ENCODE measurements at places on chromosomes 6 and 20.
A peak's percentile ranks its signal among the peaks of the same experiment; 100 is the strongest.

DNA sequence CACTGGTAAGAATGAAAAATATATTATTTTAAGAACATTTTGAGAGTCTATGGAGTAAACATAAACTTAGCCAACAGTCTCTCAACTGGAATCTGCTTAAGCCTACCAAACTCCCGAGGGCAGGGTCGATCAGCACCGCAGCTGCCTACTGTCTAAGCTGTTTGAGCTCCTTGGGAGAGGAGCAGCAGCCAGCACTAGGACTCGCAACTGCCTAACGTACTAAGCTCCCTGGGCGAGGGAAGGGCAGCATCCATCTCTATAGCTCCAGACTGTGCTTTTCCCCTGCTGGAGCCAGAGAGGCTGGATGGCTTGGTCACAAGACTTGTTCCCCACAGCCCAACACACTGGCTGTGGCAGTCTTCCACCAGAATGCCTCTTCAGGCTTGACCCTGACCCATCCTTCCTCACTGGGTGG, 96.4 kb downstream of the MOXD1 start:
- no peak for DNase-seq
- no peak overlapping the region for H3K27ac ChIP-seq
- no peaks in the 10 kb centered on the region for H3K4me1 ChIP-seq
- H3K4me3 ChIP-seq: no peak overlapping the region
- peaks cover 45% of the 10 kb centered on the region for H3K27me3 ChIP-seq
- H3K36me3 ChIP-seq: no peaks in the 10 kb centered on the region

- H3K27me3 ChIP-seq: no peaks in the 10 kb centered on the region
- H3K27ac ChIP-seq: no peak overlapping the region
- no peak for DNase-seq
- H3K4me1 ChIP-seq: no peaks in the 10 kb centered on the region
- H3K4me3 ChIP-seq: no peak overlapping the region
Measured at GRCh38 chr6:155778336-155778735, 322.7 kb upstream of the NOX3 start.

- H3K27ac ChIP-seq: no peak overlapping the region
- H3K4me1 ChIP-seq: peaks cover 2% of the 10 kb centered on the region
- H3K4me3 ChIP-seq: no peak overlapping the region
- H3K36me3 ChIP-seq: peaks cover 3% of the 10 kb centered on the region
- no peak for DNase-seq
Measured at GRCh38 chr6:116409756-116410155, 39.0 kb downstream of the DSE start.

DNA sequence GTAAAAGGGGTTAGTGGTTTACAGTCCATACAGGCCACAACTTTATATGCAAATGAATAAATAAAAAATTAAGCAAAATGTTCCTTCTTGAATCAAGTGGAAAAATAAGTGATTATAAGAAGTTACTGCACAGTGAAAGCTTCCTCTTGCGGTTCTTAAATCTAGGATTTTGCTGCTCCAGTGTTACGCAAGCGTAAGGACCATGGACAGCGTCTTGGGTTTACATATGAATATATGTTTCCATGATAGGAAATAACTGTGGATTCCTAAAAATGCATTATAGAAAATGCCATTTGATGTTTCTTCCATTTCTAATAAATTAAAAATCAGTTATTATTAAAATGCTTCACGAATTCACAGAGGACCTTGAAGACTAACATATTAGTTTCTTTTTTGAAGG, 176.6 kb upstream of the POU3F2 start:
- no peak overlapping the region for H3K27ac ChIP-seq
- no peak for DNase-seq
- H3K4me1 ChIP-seq: no peaks in the 10 kb centered on the region
- no peaks in the 10 kb centered on the region for H3K36me3 ChIP-seq

GRCh38 chr6:170452767-170453545, 100.2 kb downstream of the PSMB1 start:
- no peaks in the 10 kb centered on the region for H3K36me3 ChIP-seq
- H3K4me1 ChIP-seq: peaks cover 7% of the 10 kb centered on the region
- peak overlapping the region; percentile 80 for H3K27ac ChIP-seq
- no peak for DNase-seq

DNA sequence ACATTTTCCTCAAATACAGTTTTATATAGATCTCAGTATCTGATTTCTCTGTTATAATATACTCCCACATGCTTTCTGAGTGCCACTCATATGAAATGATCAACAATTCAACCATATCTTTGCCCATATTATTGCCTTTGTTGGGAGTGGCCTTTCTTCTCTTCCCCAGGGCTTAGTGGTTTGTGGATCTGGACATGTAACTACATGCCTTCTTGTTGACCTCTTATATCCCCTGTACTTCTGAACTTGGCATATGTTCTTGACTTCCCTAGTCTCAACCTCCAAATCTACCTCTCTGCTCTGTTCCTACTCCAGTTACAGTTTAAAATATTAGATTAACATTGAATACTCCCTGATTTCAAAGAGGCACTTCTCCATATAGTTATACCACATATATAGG, 34.3 kb upstream of the PRIM2 start:
- H3K27me3 ChIP-seq: peaks cover 39% of the 10 kb centered on the region
- no peak for DNase-seq
- H3K4me1 ChIP-seq: no peaks in the 10 kb centered on the region

DNA sequence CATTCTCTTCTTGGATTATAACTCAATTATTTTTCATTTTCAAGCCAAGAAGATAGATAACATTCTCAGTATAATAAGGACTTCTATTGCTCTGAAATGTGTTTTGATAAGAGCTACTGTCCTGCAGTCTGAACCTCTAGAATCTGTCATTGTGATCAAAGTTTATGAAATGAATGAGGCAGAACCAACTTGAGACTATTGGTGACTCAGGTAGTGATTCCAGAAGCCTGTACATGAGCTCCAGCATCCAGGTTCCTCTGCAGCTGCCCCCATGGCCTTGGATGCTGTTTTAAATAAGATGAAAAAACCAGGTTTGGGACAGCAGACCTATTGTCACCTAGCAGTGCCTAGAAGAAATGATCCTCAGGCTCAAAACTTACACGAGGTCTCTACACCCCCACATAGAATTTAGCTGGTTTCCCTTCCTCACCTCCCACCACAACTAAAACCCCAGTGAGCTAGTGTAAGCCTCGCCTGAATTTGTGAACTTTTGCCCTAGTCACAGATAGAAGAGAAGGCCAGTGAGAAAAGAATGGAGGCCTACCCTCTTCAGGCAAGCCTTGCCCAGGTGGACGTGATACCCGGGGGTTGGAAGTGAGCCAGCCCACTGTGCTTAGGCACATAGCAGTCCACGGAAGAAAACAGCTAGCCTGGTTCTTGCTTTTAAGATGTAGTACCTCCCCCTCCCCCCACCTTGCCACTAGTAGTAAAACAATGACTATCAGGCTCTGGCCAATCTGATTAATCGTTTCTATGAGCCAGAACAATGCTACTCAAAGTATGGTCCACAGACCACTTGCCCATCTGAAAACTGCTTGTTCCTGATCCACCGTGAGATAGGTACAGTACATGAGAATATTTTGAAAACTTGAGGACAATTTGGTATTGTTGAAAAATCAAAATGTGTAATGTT, 73.0 kb upstream of the SYNJ2 start:
- peak overlapping the region; percentile 22 for H3K27ac ChIP-seq
- no peak overlapping the region for H3K4me3 ChIP-seq
- no peaks in the 10 kb centered on the region for H3K27me3 ChIP-seq
- peaks cover 5% of the 10 kb centered on the region for H3K4me1 ChIP-seq
- peaks cover 37% of the 10 kb centered on the region for H3K36me3 ChIP-seq
- DNase-seq: no peak

- H3K27me3 ChIP-seq: peaks cover 9% of the 10 kb centered on the region
- no peaks in the 10 kb centered on the region for H3K36me3 ChIP-seq
- no peak overlapping the region for H3K27ac ChIP-seq
Measured at GRCh38 chr6:128504003-128504654, 16.3 kb downstream of the PTPRK start.

- peaks cover 8% of the 10 kb centered on the region for H3K36me3 ChIP-seq
- peaks cover 7% of the 10 kb centered on the region for H3K4me1 ChIP-seq
- H3K27me3 ChIP-seq: peaks cover 16% of the 10 kb centered on the region
- DNase-seq: no peak
Measured at GRCh38 chr6:166387642-166388289, 5.0 kb upstream of the MPC1 start.

Measured in effector memory CD8-positive, alpha-beta T cell (primary cell).